Posterior vena cava (tissue), 2 donors: ENCODE measurements at places on chromosomes 7 and 10. TPM values are rescaled to one million over a fixed set of nuclear protein-coding genes. Genes with fewer than 3 reads are reported as not detected.
A peak's percentile ranks its signal among the peaks of the same experiment; 100 is the strongest.

- peak; percentile 22 for DNase-seq
Measured at GRCh38 chr10:110431659-110432058, 66.0 kb upstream of the DUSP5 start.

- DNase-seq, result no peak
Measured at GRCh38 chr10:22324893-22325271, 4.0 kb downstream of the BMI1 start.

DYDC1 gene
- total RNA-seq, result not detected

FAM237B gene
- not detected for total RNA-seq

DNA sequence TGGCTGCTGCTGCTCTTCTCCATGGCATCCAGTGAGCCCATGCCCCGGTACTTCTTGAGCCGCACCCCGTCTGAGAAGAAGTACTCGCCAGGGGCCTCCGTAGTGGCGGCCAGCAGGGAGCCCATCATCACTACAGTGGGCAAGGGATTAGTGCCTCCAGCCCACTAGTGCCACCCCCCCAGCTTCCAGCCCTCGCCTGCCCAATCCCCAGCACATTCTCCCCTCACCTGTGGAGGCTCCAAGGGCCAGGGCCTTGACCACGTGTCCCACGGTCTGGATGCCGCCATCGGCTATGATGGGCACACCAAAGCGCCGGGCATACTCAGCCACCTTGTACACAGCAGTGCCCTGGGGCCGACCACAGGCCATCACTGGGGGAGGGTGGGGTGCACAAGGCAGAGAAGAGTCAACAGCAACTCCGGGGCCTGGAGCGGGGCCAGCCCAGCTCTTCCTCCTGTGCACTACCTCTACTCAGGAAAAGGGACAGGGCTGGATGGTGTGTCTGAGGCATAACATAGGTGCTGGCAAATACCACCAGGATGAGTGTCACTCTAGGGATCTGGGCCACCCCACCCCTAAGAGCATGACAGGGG, 14.8 kb downstream of the IMPDH1 start:
- peak; percentile 74 for DNase-seq
